Hypothalamus (tissue), 51 donors: ENCODE measurements at places on chromosomes 3 and 15.

GRCh38 chr3:32757618-32758374, 60.0 kb upstream of the TRIM71 start:
- DNase-seq: no peak

DNA sequence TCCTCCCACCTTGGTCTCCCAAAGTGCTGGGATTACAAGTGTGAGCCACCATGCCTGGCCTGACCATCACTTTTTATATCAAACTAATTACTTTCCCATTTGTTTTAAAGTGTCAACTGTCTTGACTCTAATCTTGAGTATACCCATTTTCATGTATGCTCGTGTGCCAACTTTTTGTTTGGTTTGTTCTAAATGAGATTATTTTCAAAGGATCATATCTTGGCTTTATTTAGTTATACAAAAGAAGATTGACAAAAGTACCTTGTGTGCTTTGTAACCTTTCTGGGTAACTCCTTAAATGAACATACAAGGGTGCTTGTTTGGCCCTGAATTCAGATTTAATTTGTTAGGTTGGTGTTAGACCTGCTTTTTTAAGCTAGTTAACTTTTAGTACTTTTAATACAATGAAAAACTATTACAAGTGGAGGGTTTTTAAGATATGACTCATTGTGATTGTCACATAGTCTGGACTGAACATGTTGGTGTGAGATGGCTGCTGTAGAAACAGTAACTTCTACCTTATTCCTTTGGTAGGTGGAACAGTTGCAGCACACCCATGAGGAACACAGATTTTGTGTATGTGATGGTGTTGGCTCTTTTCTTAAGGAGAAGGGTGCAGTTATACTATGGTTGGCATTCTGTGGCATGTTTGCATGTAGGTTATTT, 10.7 kb downstream of the KIF23 start:
- DNase-seq: no peak

GRCh38 chr15:70833861-70834765, 19.8 kb downstream of the LARP6 start:
- no peak for DNase-seq

GRCh38 chr15:42274702-42274989, 1.4 kb upstream of the TMEM87A start:
- DNase-seq: no peak

DNA sequence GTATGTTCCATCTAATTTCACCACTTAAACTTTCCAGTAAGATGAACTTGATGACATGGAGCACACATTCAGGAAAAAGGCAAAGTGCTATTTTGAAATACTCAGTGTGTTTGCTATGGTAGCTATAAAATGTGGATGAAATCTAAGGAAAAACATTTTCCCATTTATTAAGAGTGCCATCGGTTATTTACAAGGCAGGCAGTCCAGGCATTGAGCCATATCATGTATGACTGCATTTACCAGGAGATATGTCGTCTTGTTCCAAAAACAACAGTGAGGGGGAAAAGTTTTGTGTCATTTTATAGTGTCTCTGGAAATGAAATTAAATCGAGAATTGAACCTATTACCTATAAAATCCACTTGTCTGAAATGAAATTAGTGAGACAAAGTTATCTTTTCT, 13.7 kb downstream of the ANXA2 start:
- DNase-seq: no peak

- DNase-seq: no peak
These were observed 425.8 kb downstream of the ERC2 start for GRCh38 chr3:56042326-56042951.

DNA sequence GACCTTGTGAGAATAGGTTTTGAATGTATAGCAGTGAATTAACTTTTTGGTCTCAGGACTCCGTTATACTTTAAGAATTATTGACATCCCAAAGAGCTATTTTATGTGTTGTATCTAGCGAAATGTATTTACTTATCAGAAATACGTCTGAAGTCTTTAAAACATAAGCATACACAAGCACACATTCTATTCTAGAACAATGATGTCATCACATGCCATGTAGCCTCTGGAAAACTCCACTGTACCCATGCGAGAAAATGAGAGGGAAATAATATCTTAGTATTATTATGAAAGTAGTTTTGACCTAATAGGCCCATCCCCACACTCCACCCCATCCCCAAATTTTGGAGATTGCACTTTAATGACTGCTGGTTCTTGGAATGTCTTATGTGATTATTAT, 1.5 kb downstream of the POLR2M start:
- no peak for DNase-seq

DNA sequence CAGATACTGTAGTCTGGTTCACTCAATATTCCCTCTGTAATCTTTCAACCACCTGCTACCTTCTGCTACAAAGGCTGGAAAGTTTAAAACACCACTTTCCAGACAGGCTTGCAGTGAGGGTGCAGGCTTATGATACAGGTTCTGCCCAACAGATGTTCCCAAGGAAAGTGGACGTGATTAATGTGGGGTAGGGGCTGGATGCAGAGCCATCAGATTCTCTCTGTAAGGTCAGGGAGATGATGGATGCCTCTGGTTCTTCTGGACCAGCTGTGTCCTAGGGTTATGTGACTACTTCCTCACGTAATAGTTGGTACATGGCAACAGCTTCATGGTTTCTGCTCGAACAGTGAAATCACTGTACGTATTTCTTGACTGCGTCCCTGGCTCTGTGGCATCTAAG, 11.1 kb downstream of the GPR176 start:
- no peak for DNase-seq
